CD4-positive, alpha-beta T cell (primary cell): ENCODE measurements at places on chromosomes 2 and 18.

DNA sequence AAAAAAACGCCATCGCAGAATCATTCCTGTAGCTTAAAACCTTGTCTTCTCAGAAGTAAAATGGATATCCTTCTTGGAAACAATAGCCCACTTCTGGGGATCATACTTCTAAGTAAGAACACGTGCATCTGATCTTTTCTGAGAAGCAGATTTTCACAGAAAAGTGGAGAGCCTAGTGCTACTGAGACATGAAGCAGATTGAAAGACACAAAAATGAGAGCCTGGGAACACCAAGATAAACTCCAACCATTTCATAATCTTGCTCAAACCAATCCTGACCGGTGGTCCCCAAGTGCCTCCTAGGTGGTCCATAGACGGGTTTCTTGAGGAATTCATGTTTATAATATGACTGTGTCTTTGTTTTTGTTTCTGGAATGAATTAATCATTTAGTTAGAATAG is 191.2 kb downstream of the IRS1 start:
- no peak for DNase-seq

DNA sequence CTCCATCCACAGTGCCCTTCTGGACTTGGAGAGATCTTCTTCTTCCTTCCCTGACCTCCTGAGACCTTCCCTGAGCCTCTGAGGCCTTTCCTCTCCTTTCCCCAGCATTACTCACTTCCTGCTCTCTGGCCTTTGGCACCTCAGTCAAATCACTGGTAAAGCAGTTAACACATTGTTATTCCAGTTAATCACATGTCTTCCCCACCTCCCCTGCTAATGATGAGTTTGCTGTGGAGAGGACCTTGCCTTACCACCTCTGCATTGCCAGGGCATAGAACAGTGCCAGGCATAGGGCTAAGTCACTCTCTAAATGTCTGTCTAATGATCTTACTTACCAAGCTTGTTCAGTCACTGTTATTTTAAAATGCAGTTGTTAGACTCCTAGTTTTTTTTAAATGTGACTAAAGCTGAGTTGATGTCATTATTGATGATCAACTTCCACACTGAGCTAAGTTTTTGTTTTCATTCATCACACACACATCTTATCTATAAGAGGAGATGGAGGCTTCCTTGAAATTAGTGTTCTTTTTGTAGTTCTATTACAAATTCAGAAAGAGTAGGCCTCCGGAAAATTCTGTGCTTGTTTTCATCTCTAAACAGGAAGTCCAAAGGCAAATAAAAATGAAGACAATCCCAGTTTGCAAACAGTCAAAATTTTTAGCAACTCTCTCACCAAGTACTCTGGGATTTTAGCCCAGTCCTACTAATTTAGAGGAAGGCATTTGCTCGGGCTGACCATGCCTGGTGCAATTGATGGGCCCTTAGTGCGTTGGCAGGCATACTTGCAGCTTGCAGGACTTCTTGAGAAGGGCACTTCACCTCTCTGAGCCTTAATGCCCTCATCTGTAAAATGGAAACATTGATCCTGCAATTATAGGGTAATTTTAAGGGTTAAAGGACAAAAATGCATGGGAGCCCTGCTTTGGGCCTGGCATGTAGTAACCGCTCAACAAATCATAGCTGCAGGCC is 113.7 kb upstream of the SPRED2 start:
- no peak for DNase-seq

GRCh38 chr18:77062518-77063003 is 70.0 kb downstream of the MBP start:
- peak; percentile 71 for DNase-seq

GRCh38 chr2:100743741-100744140 is 76.2 kb upstream of the NPAS2 start:
- no peak for DNase-seq

GRCh38 chr18:616380-616995 is 19.7 kb downstream of the CLUL1 start:
- no peak for DNase-seq

DNA sequence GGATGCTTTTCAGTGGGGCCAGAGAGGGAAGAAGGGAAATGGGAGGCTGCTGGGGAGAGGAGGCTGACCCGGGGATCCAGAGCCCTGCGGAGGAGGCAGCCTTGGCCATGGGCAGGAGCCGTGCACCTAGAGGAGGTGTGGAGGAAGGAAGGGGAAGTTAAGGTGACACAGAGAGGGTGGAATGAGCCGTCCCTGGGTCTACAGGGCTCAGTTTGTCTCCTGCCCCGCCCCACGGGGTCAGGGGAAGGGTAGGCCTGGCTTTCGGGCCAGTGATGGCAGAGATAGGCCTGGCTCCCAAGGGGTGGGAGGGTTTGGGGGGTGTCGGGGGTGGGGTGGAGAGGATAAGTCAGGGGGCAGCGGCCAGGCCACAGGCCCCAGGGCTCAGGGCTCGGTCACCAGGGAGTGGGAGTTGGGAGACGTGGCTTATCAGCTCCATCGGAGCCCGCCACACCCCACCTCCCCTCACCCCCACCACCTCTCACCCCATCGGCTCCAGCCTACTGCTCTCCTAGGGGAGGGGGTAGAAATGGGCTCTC is 39.5 kb upstream of the NOTO start:
- no peak for DNase-seq

- no peak for DNase-seq
Measured at GRCh38 chr18:55910296-55910695, 322.3 kb upstream of the TCF4 start.

DNA sequence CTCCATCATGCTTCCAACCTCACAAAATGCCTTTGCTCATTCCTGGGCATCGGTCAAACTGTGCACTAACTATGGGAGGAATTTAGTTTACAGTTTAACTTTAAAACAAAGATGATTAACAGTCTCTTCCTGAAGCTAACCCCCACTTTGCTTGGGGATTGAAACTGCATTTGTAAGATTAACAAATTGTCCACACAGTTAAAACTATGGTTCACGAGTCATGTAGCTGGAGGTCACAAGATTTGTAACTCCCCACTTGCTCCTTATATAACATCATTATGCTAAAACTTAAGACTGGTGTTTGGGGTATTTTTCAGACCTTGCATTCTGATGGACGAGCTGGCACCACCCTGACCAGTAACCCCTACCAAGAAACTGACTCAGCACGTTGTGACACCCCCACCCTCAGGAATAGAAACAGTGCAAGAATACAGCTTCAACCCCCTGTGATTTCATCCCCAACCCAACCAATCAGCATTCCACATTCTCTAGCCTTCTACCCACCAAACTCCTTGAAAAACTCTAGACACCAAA is 252.3 kb downstream of the MBD5 start:
- no peak for DNase-seq

DNA sequence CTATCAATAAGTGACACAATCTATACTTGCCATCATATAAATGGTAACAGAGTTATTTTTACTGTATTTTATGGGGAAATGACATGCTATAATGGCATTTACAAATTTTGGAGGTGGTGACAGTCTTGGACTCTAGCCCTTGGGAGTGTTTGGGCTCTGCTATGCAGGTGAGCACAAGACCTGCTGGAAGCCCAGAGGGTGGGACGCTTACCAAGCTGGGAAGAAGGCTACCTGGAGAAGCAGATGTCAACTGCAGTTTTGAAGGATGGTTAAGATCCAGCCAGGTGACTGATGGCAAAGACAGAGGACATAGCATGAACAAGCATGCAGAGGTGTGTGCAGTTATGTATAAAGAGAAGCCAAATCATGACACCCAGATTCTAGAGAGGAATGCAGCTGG is 346.9 kb downstream of the MYCN start:
- DNase-seq, result no peak

DNA sequence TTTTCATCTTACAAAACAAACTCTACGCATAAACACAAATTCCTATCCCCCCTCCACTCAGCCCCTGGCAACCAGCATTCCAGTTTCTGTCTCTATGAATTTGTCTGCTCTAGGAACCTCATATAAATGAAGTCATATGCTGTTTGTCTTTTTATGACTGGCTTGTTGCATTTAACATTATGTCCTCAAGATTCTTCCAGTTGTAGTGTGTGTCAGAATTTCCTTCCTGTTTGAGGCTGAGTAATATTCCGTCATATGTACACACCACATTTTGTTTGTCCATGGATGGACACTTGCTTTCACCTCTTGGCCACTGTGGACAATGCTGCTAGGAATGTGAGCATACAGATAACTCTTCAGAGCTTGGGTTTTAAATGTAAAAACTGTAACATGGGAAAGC is 272.1 kb downstream of the GBX2 start:
- DNase-seq, result no peak

DNA sequence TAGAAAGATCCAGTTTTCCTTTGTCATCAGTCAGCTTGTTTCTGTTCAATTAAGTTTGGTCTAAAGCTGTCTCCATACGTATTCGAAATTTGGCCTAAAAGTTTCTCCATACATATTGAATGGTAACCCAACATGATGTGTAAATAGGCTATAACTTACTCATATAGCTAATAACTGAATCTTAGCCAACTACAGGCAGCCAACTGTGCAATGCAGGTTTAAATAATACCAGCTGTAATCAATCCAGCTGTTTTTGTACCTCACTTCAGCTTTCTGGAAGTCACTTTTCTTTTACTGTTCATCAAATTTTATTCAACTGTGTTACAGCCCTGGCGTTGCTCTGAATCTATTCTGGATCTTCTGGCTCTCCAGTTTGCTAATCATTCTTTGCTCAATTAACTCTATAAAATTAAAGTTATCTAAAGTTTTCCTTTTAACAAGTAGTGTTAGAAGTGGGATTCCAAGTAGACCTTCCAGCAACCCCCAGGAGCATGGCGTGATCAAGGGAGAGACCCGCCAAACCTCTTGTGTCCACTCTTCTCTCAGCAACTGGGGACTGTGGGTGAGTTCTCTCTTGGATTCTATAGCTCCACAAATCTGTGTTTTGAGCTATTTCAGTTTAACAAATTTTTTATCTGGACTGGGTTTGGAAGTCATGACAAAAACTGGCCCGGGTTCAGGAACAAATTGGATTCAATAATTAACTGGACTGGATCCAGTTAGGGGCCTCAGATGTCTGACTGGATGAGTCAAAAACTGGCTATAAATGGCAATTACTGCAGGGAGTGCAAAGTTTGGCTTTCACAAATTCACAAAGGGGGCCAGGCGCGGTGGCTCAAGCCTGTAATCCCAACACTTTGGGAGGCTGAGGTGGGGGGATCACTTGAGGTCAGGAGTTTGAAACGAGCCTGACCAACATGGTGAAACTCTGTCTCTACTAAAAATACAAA is 329.7 kb upstream of the ST6GAL2 start:
- no peak for DNase-seq

- peak; percentile 41 for DNase-seq
Measured at GRCh38 chr2:238239543-238239862, 335 bp downstream of the HES6 start.

DNA sequence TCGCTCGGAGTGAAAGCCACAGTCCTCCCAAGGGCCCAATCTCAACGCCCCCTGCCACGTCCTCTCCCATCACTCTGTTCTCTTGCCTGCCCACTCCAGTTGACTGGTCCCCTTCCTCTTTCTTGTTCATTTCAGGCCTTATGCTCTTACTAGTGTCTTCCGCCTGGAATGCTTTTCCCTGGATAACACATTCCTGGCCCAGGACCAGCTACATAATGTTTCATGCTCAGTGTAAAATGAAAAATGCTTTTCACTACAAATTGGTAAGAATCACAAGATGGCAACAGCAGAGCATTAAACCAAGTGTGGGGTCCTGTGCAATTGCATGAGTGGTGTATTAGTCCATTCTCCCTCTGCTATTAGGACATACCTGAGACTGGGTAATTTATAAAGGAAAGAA is 417.2 kb upstream of the KLHL29 start:
- no peak for DNase-seq

- no peak for DNase-seq
Measured at GRCh38 chr2:236755278-236755840, 185.7 kb downstream of the ACKR3 start.

GRCh38 chr2:28716265-28716865 is 35.3 kb upstream of the PPP1CB start:
- DNase-seq, result no peak

- no peak for DNase-seq
Measured at GRCh38 chr18:46415532-46416252, 241.3 kb downstream of the LOXHD1 start.

- DNase-seq, result no peak
Measured at GRCh38 chr2:225083276-225083675, 41.0 kb upstream of the DOCK10 start.

GRCh38 chr2:71944183-71944550 is 203.5 kb downstream of the CYP26B1 start:
- DNase-seq, result no peak

DNA sequence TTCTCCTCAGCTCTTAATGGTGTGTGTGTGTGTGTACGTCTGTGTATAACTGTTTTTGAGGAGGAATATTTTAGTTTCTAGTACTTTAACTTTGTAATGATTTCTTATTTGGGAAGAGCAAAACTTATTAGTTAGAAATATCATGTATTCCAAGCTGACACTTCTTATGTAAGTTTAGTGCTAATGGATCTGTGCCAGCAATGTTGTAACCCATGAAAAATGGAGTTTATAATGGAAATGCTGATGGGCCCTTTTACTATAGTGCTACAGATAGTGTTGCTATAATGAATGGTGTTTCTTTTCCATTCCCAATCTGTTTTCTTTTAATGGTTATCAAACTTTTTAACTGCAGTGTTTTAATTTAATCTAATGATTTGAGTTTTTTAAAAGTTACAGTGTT is 49.8 kb upstream of the OTX1 start:
- DNase-seq, result no peak

GRCh38 chr18:65942104-65942503 is 191.3 kb downstream of the CDH7 start:
- DNase-seq, result no peak

DNA sequence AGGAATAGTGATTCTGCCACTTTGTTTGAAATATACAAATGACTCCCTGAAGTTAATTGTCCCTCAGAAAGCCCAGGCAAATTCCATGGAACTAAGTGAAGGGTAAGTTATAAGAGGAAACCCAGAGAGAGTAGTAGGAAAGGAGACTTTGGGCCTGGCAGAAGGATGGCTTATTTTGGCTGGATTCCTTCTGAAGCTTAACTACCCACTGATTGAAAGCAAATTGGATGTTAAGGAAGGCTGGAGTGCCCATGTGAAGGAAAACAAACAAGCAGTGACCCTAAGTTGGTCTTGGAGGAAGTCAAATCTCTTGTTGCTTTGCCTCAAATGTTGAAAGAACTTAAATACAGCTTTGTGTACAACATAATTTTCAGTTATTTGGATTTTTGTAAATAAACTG is 1106.4 kb upstream of the ZEB2 start:
- no peak for DNase-seq

DNA sequence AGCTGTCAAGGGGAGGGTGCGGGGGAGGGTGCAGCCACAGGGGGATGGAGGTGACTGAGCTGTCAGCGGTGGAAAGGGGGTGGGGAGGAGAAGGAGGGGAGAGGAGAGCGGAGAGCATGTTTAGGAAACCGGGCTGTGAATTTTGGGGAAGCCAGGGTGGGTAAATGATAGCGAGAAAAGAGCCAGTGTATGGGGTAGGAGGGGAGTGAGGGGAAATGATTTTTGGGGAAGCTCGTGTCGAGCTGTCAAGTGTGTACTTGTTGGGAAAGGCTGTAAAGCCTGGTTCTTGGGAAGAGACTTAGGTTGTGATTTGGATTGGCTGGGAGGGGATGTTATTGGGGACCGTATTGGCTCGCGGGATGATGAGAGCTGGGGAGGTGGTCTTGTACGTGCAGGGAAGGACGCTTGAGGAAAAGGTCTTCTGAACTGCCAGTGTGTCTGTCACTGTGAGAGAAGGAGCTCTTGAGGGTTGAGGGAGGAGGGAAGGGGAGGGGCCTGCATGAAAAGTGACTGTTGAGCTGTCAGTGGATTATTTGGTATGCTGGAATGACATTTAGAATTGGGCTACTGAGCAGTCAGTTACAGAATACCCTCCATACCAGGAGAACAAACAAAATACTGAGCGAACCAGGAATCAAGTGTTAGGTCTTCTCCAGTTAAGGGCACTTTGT is 1.0 kb downstream of the UBR3 start:
- DNase-seq, result peak; percentile 32
